Effector memory CD8-positive, alpha-beta T cell (primary cell): ENCODE measurements at places on chromosomes 6 and 20.

- DNase-seq: no peak
These were observed 32.0 kb downstream of the RPP40 start for GRCh38 chr6:4971851-4972250.

DNA sequence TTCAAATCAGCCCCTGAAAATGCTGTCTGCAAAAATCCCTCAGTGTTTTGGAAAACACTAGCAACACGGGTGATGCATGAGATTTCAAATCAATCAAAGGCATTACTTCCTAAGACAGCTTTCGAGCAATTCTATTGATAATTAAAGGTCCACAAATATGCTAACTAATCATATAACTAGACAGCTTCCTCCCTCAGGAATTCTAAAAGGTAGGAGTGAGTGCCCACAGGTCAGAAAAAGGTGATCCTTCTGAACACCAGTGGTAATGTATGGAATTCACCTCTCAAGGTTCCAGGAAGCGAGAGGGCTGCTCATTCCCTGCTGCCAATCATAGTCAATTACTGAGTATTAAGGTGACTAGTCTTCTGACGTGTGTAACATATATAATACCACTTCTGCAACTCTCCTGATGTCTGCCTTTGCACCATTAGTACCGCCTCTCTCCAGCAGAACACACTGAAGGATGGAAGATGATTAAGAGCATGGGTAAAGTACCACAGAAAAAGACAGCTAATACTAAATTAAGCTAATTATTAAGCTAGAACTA, 16.4 kb downstream of the MAN1A1 start:
- no peak for DNase-seq

DNA sequence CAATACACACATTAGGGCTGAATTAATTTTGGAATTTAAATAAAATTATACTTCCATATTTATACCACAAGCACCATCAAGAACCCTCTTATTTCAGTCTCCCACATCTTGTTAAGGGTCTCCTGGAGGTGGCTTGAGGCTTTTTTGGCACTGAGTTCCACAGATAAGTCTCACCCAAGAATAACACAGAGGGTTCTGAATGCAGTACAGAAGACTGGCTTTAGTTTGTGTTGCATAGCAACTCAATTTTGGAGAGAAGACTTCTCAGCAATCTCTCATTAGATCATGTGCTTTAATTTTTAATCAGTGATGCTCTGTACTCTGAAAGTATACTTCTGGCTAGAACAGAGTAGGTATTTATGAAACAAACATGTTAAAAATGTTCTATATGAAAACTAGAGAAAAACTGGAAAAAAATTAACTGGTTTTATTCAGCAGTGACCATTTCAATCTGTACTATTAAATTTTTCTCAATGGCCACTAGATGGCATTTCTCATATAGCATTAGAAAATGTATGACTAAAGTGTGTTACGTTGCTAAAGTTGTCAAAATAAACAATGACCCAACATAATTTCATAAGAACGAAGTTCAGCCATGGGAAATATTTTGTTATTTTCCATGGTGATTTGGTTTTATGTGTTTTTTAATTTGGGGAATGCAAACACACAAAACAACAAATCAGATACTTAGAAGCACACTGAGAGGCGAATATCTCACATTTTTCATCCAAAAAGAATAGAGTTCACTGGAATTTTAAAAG, 32.7 kb upstream of the MAP7 start:
- DNase-seq: no peak

GRCh38 chr6:16496210-16496609, 257.8 kb downstream of the GMPR start:
- DNase-seq: no peak

GRCh38 chr6:44305200-44305725, 7.9 kb downstream of the AARS2 start:
- no peak for DNase-seq

GRCh38 chr6:147506704-147507114, 1.8 kb upstream of the SAMD5 start:
- no peak for DNase-seq

- DNase-seq: no peak
These were observed 266.2 kb upstream of the ZFP64 start for GRCh38 chr20:52457826-52458225.

GRCh38 chr20:50540620-50541605, 30.7 kb downstream of the PTPN1 start:
- DNase-seq: no peak

DNA sequence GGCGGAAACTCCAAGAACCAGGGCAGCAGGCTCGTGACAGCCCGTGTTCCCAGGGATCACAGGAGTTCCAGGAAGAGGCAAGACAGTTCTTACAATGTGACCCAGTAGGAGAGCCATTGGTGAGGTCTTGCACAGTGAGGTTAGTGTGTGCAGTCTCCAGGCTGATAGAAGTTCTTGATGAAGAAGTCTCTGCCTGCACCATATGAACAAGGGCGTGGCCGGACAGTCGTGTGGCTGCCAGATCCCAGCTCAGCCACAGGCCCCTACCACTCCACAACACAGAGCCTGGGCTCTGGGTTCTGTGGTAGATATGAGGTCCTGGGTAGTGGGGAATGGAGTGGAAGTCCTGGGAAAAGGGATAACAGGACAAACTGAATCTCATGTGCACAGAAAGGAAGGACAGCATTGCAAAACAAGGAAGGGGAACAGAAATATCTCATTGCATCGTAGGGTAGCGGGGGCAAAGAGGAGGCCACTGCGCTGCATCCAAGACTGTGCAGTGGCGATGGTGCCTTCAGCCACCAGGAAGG, 65.2 kb downstream of the STX11 start:
- peak; percentile 6 for DNase-seq

- no peak for DNase-seq
These were observed 24.4 kb downstream of the TMEM181 start for GRCh38 chr6:158584236-158584651.

DNA sequence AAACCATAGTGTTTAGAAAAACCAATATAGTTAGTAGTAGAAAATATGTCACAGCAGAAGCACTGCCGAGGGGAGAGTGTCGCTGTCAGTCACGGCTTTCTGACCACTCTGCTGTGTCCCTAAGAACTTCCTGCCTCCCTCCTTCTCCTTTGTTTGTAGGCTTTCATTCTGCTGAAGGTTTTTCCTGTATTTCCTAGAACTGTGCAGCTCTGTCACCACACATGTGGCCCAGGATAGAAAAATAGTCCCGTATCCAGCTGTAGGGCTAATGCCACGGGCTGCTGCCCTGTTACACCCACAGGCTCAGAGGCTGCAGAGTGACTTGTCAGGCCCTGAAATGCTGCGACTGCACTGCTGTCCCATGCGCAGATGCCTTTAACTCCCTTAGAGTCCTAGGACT, 52.6 kb upstream of the SYNJ2 start:
- no peak for DNase-seq

DNA sequence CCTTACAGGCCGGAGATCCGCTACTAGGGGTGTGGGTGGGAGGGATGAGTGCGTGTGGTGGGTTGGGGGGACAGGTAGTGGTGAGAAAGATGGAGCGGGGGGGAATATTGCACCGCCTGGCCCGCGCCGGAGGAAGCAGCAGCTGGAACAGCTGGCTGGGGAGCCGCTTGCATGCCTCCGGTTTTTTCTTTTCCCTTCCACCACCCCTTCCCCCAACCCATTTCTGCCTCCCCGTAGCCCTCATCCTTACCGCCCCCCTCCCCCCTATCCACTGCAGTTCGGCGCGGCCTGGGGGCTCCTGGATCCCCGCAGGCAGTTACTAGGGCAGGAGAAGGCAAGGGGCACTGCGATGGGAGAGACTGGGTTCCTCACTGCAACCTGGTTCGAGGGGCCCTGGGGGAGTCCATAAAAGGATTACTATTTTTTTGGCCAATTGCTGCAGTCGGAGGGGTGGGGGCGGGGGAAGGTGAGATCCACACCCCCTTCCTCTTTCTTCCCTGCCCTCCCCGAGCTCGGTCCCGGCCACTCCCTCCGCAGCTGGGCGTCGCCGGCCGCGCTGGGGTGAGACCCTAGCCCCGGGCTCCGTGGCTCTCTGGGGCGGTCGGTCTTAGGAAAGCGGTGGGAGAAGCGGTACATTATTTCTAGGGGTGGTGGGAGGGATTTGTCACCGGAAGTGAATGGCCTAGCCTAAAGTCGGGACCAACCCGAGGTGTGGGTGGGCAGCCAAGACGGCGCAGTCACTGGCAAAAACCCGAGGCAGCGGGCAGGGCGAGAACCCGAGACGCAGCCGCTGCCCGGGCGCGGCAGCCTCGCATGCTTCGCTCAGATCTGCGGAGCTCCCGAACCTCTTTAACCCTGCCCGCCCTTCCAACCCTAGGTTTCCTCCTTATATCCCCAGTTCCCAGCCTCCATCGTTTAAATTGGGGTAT, 824 bp upstream of the TBCC start:
- peak; percentile 71 for DNase-seq

GRCh38 chr6:22668717-22669116, 99.4 kb downstream of the HDGFL1 start:
- no peak for DNase-seq

- no peak for DNase-seq
These were observed 1.1 kb upstream of the ZBTB46 start for GRCh38 chr20:63831993-63832686.

DNA sequence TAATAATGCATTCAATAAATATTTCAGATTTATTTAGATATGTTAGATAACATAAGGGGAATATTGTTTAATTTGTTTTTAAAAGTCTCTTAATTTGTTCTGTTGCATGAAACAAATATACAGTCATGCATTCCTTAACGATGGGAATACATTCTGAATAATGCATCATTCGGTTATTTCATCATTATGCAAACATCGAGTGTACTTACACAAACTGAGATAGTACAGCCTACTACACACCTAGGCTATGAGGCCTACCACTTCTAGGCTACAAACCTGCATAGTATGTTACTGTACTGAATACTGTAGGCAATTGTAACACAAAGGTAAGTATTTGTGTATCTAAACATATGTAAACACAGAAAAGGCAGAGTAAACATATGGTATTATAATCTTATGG, 118.7 kb downstream of the EPHA7 start:
- DNase-seq: no peak
